Peyer's patch (tissue), 4 donors: ENCODE measurements at places on chromosomes 16 and 17. TPM values are rescaled to one million over a fixed set of nuclear protein-coding genes. Genes with fewer than 3 reads are reported as not detected.

Gene KCNJ16
- 0.57 TPM for total RNA-seq

- DNase-seq = no peak
- no peak overlapping the region for H3K4me3 ChIP-seq
- no peaks in the 10 kb centered on the region for H3K36me3 ChIP-seq
- H3K27ac ChIP-seq = no peak overlapping the region
- H3K27me3 ChIP-seq = no peaks in the 10 kb centered on the region
Observed at GRCh38 chr16:22395960-22396359, 21.5 kb upstream of the CDR2 start.

GRCh38 chr16:78591682-78592103, 492.2 kb downstream of the WWOX start:
- no peak for DNase-seq
- no peak overlapping the region for H3K4me3 ChIP-seq
- H3K27ac ChIP-seq = no peak overlapping the region
- no peaks in the 10 kb centered on the region for H3K36me3 ChIP-seq
- no peaks in the 10 kb centered on the region for H3K27me3 ChIP-seq

DNA sequence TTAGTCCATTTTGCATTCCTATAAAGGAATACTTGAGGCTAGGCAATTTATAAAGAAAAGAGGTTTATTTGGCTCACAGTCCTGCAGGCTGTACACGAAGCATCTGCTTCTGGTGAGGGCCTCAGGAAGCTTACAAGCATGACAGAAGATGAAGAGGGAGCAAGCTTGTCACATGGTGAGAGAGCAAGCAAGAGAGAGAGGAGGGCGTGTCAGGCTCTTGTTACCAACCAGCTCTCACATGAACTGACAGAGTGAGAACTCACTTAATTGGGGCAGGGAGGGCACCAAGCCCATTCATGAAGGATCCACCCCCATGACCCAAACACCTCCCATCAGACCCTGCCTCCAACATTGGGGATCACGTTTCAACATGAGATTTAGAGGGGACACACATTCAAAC, 1.6 kb downstream of the CHCT1 start:
- no peaks in the 10 kb centered on the region for H3K27me3 ChIP-seq
- DNase-seq = no peak
- H3K36me3 ChIP-seq = no peaks in the 10 kb centered on the region

Gene CCL2
- total RNA-seq = 1.2 TPM

Gene TRPV3
- 39.1 TPM for total RNA-seq

GRCh38 chr16:79509211-79509631, 91.3 kb downstream of the MAF start:
- no peak overlapping the region for H3K27ac ChIP-seq
- DNase-seq = no peak
- H3K4me1 ChIP-seq = no peaks in the 10 kb centered on the region
- no peak overlapping the region for H3K4me3 ChIP-seq

Gene INCA1
- total RNA-seq = not detected

GRCh38 chr17:64707050-64707591, 45.0 kb upstream of the SMURF2 start:
- H3K36me3 ChIP-seq = no peaks in the 10 kb centered on the region
- H3K27me3 ChIP-seq = no peaks in the 10 kb centered on the region
- H3K27ac ChIP-seq = peak overlapping the region; percentile 1
- no peak overlapping the region for H3K4me3 ChIP-seq

DNA sequence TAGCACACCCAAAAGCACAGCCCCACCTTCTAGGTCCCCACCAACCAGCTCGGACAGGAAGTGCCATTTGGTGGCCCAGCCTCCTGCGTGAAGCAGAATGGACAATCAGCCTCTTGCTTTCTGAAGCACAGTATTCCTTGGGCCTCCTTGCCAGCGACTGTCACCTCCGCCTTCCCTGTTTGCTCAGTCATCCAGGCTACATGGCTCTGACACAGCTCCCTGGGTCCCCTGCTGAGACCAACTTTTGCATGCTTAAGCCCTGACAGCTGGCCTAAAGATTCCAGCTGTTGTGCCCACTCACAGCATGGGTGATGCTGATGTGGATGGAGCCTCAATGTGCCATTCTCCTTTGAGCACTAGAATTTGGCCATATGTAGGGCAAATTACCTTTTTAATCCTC, 4.5 kb upstream of the CACNG5 start:
- DNase-seq = no peak
- H3K4me3 ChIP-seq = no peak overlapping the region
- H3K27me3 ChIP-seq = peaks cover 6% of the 10 kb centered on the region
- no peak overlapping the region for H3K27ac ChIP-seq
- no peaks in the 10 kb centered on the region for H3K36me3 ChIP-seq

GRCh38 chr16:12470311-12471229, 333.1 kb downstream of the CPPED1 start:
- H3K4me3 ChIP-seq = no peak overlapping the region
- no peak overlapping the region for H3K27ac ChIP-seq
- H3K36me3 ChIP-seq = no peaks in the 10 kb centered on the region
- peaks cover 18% of the 10 kb centered on the region for H3K4me1 ChIP-seq
- H3K27me3 ChIP-seq = no peaks in the 10 kb centered on the region

Gene TRAF4
- total RNA-seq = 190 TPM

- peak overlapping the region; percentile 90 for H3K27ac ChIP-seq
- peak overlapping the region; percentile 68 for H3K4me3 ChIP-seq
- H3K4me1 ChIP-seq = no peaks in the 10 kb centered on the region
- peak; percentile 79 for DNase-seq
Observed at GRCh38 chr16:88784074-88784855, 755 bp downstream of the PIEZO1 start.

Gene OR2C1
- not detected for total RNA-seq

DNA sequence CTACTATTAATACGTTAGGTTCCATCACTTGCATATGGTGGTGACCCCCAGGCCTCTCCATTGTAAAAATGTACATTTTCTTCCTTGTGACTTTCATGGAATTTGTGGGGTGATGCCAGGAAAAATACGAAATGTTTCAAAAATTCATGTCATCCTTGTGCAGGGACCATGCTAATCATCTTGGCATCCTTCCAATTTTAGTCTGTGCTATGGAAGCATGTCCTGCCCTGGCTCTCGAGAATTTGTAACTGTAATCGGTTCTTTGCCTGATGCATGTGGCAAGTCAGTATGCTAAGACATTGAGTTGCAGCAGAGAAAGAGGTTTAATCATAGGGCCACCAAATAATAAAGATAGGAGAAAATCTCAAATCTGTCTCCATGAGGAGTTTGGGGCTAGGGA, 14.3 kb upstream of the GINS3 start:
- H3K36me3 ChIP-seq = no peaks in the 10 kb centered on the region
- DNase-seq = no peak
- H3K4me1 ChIP-seq = no peaks in the 10 kb centered on the region

GRCh38 chr16:51710186-51710585, 559.1 kb upstream of the SALL1 start:
- H3K36me3 ChIP-seq = no peaks in the 10 kb centered on the region
- no peak overlapping the region for H3K4me3 ChIP-seq
- no peaks in the 10 kb centered on the region for H3K4me1 ChIP-seq
- DNase-seq = no peak
- H3K27ac ChIP-seq = no peak overlapping the region

- H3K36me3 ChIP-seq = no peaks in the 10 kb centered on the region
- no peak overlapping the region for H3K4me3 ChIP-seq
- H3K27ac ChIP-seq = no peak overlapping the region
- DNase-seq = peak; percentile 92
- H3K4me1 ChIP-seq = no peaks in the 10 kb centered on the region
- H3K27me3 ChIP-seq = no peaks in the 10 kb centered on the region
Observed at GRCh38 chr17:43694081-43694870, 32.6 kb upstream of the MEOX1 start.

Gene GRIN2C
- 0.13 TPM for total RNA-seq

- no peaks in the 10 kb centered on the region for H3K27me3 ChIP-seq
- DNase-seq = no peak
- no peak overlapping the region for H3K27ac ChIP-seq
- H3K4me1 ChIP-seq = no peaks in the 10 kb centered on the region
- no peak overlapping the region for H3K4me3 ChIP-seq
Observed at GRCh38 chr16:83961591-83961990, 6.5 kb upstream of the NECAB2 start.

Gene IRX6
- 0.57 TPM for total RNA-seq

Gene USB1
- 31.2 TPM for total RNA-seq

Gene PIK3R5
- total RNA-seq = 74.3 TPM

DNA sequence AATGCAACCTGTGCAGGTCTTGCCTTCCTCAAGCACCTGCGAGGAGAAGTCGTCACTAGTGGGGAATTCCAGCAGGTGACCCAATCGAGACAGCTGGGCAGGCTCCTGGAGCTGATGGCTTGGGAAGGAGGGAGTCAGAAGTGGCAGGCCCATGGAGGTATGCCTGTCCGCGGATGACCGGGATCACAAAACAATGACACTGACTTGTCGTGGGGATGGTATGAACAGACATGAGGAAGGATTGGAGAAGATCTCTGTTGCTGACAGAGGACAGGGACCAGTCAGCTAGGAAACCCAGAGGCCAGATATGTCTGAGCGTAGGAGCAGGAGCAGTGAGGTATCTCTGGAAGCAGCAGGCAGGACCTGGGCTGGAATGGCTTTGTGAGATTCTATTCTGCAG, 233.3 kb downstream of the SOX9 start:
- no peak overlapping the region for H3K27ac ChIP-seq
- no peak overlapping the region for H3K4me3 ChIP-seq
- no peak for DNase-seq
- no peaks in the 10 kb centered on the region for H3K27me3 ChIP-seq

DNA sequence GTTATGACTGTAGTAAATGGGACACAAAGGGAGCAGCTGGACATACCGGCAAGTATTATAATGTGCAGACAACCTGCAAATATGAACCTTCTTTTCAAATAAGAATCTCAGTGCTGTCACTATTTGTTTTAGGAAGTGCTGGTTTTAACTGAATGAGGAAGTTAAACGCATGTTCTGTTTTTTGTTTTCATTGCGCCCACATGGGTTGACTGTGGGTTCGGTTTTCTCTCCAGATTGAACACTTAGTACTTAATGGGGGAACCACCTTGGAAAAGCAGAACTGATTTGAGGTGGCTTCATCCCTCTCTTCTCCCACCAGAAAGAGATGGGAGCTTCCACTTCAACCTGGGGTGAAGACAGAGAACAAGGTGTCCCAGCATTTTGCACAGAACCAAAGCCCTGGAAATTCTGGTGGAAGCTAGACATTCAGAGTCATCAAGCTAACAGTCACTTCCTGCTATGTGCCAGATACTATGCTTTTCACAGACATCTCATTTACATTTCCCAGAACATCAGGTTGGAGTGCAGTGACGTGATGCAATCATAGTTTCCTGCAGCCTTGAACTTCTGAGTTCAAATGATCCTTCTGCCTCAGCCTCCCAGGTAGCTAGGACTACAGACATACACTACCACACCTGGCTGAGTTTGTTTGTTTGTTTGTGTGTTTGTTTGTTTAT, 149.8 kb downstream of the CDH13 start:
- no peak overlapping the region for H3K4me3 ChIP-seq
- no peaks in the 10 kb centered on the region for H3K27me3 ChIP-seq
- no peaks in the 10 kb centered on the region for H3K36me3 ChIP-seq
- no peak for DNase-seq
- peaks cover 14% of the 10 kb centered on the region for H3K4me1 ChIP-seq
- H3K27ac ChIP-seq = peak overlapping the region; percentile 61

DNA sequence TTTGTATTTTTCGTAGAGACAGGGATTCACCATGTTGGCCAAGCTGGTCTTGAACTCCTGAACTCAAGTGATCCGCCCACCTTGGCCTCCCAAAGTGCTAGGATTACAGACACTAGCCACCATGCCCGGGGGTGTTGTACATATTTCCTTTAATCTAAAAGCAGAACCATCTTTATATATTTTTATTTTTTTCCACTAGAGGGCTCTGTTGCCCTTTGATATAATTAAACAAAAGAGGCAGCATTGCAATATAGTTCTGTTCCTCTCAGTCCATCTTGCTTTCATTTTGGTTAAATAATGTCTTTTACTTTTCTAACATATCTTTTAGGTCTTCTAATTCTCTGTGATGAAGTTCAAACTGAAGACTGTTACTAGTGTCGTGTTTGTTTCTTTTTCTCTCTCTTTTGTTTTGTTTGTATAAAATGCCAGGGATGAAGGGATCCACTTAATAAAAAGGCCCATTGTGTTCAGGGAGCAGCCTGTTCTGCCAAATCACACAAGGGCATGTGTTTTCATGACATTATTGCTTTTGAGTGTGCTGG, 23.4 kb downstream of the WWOX start:
- no peaks in the 10 kb centered on the region for H3K27me3 ChIP-seq
- H3K4me3 ChIP-seq = no peak overlapping the region
- no peak for DNase-seq
- H3K27ac ChIP-seq = no peak overlapping the region
- H3K4me1 ChIP-seq = no peaks in the 10 kb centered on the region

Gene HBA1
- total RNA-seq = not detected

Gene TTYH2
- total RNA-seq = 4.2 TPM

Gene ZP2
- total RNA-seq = not detected

Gene MFAP4
- total RNA-seq = 70.8 TPM

GRCh38 chr17:78120537-78120936, 8.0 kb downstream of the TMC6 start:
- H3K27ac ChIP-seq = no peak overlapping the region
- H3K36me3 ChIP-seq = peaks cover 43% of the 10 kb centered on the region
- no peaks in the 10 kb centered on the region for H3K27me3 ChIP-seq
- no peak overlapping the region for H3K4me3 ChIP-seq
- no peak for DNase-seq
